ELF-1 (cell line): ENCODE measurements at places on chromosomes 7 and 10.
A peak's percentile ranks its signal among the peaks of the same experiment; 100 is the strongest.

GRCh38 chr7:88306590-88307048 is at the start of gene STEAP4:
Gene STEAP4, minus strand, starts transcription at chr7:88306894. Its CDS starts 22,625 bp downstream, at chr7:88284269.
- peak; percentile 71 for DNase-seq

- DNase-seq = no peak
Measured at GRCh38 chr10:82680608-82681007, 805.6 kb downstream of the NRG3 start.

- DNase-seq = no peak
Measured at GRCh38 chr7:90736968-90737939, 141.1 kb downstream of the CDK14 start.

- DNase-seq = no peak
Measured at GRCh38 chr10:83367036-83367435, 772.3 kb upstream of the GHITM start.

DNA sequence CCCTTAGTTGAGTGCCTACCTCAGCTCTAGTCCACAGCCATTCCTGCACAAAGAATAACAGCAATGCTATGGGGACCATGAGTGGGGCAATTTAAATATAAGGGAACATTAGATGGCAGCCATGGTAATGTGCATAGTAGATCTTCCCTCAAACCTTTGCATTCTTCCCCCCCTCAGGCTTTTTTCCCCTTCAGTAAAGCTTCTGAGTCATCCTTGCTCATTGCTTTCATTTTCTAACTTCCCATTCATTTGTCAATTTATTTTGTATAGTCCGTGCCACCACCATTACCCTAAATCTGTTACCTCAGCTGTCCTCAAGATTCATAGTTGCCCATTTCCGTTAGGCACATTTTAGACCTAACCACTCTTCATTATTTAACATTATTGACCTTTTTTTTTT is 10.7 kb downstream of the HECTD2 start:
- DNase-seq = no peak

DNA sequence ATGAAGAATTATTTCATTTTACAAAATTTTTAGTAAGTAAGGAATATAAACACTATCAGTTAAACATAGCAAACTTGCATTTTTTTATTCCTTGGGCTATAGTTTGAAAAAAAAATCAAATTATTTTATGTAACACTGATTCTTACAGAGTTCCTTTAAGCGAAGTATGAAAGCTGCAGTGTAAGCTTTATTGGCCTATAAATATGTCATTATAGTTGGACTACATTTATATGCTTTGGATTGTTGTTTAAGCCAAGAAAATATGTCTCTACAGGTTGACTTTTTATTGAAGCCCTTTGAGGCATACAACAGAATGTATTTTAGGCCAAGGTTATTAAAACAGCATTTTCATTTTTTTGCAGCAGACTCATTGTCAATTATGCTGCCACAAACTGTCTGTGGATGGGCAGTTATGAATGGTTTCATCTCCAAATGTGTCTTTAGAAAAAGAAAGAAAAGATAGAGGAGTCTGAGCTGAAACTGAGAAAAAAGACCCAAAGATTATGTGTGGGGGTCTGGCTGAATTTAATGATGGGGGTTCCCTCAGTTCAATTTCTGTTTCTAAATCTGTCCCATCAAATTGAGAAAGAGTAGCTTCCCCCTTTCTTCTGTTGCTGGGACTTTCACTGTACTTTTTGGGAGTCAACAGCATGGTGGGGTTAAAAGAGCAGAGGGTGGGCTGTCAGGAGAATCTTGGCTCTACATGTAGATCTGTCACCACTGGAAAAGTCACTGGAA is 43.1 kb downstream of the ARID5B start:
- DNase-seq = no peak

DNA sequence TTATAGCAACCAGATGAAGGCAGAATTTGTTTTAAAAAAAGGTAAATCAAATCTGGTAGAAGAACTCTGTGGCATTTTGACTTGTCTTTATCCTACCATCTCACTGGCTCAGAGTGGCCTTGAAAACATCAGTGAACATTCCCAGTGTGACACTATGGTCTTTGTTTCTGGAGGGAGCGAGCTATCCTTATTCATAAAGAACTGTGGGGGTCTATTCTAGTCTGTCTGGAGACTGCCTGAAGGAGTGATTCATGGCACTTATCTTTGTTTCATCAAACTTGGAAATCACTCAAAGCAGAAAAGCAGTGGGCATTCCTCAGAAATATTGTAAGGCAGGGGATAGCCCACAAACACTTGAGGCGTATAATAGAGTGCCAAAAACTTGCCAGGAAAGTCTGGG is 719.1 kb downstream of the PCDH15 start:
- DNase-seq = no peak

DNA sequence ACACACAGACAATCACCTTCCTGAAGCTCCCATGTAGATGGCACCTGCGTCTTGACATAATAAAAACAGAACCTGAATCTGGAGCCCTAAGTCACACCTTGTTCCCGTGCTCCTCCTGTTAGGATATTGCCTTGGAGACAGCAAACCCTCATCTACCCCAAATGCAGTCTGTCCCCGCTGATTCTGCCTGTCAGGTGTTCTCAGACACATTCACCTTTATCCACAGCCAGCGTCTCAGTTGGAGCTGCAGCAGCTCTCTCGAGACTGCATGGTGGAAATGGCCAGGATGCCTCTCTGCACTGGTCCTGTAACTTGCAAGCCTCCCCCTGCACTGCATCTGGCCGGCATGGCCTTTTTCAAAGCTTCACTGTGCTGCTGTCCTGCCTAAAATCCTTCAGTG is 218.0 kb upstream of the ZNF32 start:
- DNase-seq = no peak

- no peak for DNase-seq
Measured at GRCh38 chr7:140121326-140121725, 55.5 kb downstream of the KDM7A start.

- DNase-seq = no peak
Measured at GRCh38 chr10:124493214-124493882, 31.7 kb downstream of the LHPP start.

- DNase-seq = no peak
Measured at GRCh38 chr7:24706211-24707170, 50.8 kb downstream of the GSDME start.

DNA sequence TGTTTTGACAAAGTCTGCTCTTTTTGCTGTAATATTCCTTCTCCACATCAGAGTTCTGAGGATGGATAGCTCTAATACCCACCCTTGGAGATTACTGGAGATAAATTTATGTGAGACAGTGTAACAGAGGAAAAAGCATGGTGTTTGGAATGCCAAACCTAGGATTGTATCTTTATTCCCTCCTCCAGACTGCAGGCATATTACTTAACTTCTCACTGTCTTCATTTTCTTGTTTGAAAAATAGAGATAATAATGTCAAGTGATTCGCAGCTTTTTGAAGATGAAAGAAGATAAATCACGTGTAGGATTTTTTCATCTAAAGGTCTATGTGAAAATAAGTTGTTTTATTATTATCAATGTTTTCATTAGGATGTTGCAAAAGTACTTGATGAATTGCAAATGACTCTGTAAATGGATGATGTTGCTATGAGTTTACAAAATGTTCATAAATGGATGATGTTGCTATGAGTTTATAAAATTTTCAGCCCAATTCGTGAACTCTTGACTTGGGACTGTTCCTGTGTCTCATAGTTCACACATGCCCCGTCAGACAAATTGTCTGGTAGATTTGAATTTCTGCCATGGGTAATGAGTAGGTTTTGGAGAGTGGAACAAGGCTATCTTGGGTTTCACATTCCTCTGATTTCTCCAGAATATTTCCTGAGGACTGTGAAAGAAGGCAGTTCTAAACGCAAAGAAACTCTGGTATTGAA is 113.1 kb upstream of the IGFBP3 start:
- no peak for DNase-seq

DNA sequence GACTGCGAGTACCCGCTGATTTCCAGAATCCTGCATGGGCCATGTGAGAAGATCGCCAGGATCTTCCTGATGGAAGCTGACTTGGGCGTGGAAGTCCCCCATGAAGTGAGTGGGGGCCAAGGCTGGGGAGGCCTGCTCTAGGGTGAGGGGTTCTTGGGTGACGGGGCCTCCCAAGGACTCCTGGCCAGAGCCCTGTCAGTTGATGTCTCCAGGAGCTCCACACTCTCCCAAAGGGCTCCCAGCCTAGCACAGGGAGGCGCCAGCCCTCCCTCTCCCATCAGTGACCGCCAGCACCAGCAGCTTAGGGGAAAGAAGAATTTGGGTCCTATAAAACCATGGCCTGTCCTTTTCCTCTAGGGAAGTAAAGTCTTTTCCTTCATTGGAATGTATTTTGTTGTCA is 9.8 kb upstream of the ZNF22 start:
- no peak for DNase-seq

DNA sequence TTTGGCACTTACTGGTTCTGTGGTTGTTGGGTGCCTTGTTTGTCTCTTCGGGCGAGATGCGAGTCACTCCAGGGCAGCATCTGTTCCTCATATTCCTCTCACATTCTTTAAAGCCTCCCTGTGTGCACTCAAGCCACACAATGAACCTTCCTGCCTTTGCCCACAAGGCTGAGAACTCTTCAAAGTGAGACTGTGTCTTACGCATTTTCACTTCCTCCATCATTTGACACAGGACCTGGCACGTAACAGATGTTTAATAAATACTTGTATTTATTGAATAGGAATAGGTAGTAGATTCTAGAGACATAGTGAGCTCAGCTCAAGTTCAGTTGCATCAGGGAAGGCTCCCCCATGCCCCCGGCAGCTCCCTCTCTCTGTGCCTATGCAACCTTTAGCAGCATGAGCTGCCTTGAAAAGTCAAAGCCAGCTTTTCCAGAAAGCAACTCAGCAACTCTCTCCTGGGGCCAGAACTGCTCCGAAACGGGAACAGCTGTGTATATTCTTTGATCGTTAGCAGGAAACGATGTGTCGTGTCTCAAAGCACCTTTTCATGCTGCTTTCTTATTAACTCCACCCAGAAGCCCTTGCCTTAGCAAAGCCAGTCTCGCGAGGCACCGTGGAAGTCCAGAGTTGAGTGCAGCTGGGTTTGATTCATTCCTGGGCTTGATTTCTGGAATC is 97.5 kb downstream of the PFKFB3 start:
- no peak for DNase-seq

DNA sequence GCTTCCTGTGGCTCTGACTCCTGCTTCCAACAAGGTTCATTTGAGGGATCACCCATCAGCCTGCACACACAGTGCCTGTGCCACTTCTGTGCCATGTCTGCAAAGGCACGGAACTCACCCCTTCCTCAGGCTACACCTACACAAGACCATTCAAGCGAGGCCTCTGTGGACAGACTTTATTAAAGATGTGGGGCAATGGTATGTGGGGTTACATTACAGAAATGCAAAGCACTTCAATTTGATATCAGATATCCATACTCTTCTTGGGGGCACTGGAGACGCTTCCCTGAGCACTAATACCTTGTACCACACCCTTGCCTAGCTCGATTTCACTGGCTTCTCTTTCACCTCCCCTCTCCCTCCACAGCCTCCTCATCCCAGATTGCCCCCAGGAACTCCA is 84.4 kb upstream of the FGL2 start:
- no peak for DNase-seq

- DNase-seq = no peak
Measured at GRCh38 chr10:43354330-43354635, 17.2 kb upstream of the FXYD4 start.

DNA sequence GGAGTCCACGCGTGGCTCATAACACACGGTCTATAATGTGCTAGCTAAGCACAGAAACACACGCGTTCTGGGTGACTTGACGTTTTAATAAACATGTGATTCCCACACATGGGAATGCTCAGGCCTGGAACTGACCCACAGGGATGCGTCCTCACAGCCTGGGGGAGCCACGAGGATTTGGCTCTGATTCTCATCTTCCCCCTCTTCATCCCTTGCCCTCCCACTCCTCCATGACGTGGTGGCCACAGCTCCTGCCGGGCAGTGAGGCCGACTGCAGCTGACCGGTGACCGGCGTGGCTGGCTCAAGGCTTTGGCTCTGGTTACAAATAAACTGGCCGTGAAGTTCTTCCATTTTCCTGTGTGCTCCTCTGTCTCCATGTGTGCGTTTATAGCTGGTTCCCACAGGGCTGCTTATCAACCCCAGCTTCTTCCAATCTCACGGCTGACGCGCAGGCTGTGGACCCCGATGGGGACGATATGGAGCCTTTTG is 40.9 kb upstream of the KLF6 start:
- peak; percentile 58 for DNase-seq

- DNase-seq = peak; percentile 39
Measured at GRCh38 chr7:52168085-52168484, 851.5 kb upstream of the COBL start.

DNA sequence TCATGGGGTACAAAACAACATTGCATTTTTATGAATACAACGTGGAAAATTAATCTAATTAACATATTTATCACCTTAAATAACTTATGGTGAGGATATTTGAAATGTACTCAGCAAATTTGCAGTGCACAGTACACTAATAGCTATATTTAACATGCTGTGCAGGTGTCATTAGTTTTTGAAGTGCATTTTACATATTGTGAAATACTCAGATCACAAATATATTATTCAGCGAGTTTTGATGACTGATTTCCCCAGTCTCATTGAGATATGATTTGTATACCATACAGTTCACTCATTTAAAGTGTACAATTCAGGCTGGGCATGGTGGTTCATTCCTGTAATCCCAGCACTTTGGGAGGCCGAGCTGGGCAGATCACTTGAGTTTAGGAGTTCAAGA is 59.5 kb downstream of the TET1 start:
- no peak for DNase-seq

GRCh38 chr7:98283127-98283886 is 1.8 kb downstream of the BRI3 start:
- DNase-seq = no peak

DNA sequence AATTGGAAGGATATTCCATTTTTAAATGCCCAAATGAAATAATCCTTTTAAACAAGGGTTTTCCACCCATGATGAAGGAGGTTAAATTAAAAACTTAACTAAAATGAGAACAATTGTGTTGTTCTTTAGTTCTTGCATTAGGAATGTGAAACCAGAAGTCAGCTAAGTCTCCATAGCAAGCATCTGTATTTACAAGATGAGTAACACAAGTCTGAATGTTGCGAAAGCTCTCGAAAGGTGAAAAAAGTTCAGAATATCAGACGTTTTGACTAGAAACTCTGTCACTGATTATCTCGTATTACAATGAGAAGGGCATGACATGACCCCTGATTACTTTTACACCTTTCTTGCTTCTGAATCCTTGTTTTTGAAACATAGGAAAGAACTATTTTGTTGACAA is 149.6 kb downstream of the BICC1 start:
- DNase-seq = no peak

DNA sequence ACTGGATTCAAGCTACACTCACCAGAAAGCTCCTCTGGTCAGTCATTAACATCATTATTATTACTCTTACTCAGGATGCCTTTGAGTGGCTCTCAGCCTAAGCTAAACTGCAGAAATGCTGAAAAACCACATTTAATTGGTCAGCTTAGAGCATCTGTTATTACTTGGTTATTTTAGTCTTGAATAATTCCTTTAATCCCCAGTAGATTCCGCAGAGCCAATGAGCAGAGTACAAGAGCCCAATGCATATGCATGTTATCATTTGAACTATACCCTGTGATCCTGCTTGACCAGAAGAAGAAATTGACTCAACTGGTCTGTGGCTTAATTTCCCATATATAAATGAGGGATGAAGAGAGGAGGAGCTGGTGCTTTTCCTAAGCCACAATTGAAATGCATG is 417.6 kb upstream of the C7orf33 start:
- DNase-seq = no peak
